ENCODE measurements at places on chromosomes 4 and X.

GRCh38 chrX:10794203-10794630 is 173.8 kb upstream of the MID1 start:
- no peak for DNase-seq

DNA sequence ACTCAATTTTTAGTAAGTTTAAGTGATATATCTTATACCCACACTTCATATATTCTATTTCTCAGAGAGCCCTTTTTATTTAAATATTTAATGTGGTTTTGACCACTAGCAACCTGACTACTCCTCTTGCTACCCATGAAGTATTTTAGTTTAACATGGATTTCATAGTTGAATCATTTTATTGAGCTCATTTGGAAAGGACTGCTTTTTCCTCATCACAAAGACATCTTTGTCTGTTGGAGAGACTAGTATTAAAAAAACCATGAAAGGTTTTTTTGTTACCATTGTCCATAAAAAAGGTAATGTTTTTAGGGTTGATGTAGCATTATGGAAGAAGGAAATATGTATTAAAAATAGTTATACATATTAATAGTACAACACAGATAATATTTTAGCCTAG is 139.5 kb downstream of the RAPGEF2 start:
- no peak for DNase-seq

DNA sequence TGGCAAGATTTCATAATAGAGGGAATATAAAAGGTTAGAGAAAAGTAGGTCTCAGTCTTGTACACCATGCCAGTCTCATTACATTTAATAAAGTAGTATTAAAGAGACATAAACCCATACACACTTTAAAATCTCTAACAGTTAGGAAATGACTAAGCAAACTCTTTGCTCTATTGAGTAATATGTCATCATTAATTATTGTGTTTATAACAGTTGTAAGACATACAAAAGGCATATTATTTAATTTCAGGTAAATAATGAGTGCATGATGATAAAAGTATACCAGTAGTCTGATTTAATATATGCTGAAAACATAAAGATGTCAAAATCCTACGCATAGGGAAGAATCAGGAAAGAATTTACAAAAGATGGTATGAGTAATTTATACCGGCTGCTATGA is 31.0 kb upstream of the FGG start:
- no peak for DNase-seq

- no peak for DNase-seq
Observed at GRCh38 chr4:120630427-120630826, 292.1 kb downstream of the PRDM5 start.

GRCh38 chr4:173547889-173548288 is 17.9 kb upstream of the HAND2 start:
- DNase-seq, result no peak

DNA sequence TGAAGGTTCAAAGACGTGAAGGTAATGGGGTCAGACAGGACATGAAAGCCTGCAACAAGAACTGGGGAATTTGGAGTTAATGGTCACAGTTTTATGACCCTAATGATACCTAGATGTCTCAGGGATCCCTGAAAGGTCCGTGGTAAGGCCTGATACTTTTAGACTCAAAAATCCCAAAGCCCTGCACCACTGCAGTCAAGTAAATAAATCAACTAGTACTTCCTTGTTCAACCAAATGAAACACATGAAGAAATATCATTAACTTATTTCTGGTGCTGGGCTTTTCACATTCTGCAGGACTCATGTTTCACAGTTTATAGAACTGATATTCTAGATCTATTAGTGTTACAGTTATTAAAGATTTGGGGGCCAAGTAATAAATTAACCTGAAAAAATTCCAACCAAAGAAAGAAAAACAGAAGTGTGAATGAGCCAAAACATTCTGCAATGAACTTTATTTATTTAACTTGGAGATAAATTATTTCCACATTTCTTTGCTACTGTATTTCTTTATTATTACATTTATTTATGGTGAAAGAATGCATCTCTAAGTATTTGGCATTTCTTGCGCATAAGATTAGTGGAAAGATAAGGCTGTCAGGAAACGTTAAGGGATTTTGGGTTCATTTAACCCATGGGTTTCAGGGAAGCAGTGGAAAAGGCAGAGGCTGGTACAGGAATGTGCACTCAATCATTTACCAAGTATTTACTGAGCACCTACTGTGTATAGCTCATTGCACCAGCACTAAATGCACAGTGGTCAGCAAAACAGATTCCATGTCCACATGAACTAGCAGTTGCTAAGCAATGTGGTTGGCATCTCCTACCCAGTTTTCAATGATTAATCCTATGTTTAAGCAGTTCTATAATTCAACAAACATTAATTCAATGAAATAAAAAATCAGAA is 8.7 kb downstream of the WDFY3 start:
- no peak for DNase-seq

- no peak for DNase-seq
Observed at GRCh38 chr4:98098764-98099163, 44.5 kb downstream of the STPG2 start.

- DNase-seq, result no peak
Observed at GRCh38 chr4:186445040-186445439, 110.3 kb downstream of the MTNR1A start.

DNA sequence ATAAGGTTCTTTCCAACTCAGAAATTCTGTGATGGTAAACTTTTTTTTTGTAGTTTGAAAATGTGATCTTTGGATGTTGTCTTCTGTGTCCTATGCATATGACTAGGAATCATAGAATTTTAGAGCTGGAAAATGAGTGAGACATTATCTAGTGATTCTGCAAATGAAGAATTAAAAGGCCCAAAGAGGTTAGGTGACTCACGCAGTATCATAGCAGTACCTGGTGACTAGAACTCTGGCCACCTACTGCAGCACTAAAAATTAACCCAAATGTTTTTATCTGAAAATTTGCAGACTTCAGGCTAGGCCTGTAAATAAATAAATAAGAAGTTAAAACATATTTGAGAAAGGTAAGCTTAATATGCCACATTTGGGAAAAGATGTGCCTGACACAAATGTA is 52.8 kb downstream of the NFKB1 start:
- DNase-seq, result no peak

DNA sequence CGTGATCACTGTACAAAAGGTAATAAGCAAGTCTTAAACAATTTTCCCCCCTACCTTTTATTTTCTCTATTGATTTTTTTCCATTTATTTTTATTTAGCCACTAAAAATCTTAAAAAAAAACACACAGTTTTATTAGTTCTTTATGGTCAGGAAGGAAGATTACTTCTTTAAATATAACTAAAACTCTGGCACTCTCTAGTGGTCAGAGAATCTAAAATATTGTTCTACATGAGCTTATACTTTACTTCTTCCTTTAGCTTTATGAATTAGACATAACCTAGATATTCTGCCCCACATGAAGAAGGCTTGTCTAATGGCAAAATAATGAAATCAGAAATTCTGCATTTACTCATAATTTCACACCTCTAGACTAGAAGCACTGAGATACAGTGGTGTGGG is 135.2 kb downstream of the PDE5A start:
- DNase-seq, result no peak

DNA sequence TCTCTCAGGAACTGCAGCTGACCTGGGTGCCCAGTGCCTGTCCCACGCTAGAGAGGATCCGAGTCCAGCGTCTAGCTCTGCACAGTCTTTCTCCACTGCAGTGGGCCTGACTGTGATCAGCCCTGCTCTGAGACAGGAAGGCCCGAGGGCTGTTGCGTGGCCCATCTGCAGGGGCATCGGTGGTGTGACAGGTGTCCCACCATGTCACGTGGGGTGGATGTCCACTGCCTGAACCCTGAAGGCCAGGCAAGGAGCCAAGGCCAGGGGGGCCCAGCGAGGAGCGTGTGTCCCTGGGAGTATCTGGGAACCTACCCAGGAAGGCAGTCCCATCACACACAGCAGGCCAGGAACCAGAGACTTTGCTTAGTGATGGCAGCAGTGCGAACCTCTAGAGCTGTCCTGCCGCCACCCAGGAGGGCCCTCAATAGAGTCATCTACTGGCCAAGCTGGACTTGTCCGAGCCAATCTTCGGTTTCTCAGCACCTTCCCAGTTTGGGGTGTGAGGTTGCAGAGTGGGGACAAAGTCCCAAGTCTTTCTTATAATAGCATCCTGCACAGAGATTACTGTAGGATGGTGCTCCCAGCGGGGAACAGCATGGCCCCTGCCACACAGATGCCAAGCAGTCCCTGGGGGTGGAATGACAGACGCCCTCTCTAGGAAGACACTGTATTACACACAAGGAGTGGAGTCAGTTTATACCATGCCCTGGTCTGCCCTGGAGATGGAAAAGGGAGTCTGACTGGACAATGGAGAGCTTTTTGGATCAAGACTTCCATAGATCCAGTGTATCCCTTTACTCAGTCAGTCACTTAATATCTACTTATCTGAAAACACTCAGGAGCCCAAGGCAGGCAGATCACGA is 38.3 kb downstream of the DCTD start:
- no peak for DNase-seq

GRCh38 chr4:165779950-165780670 is 92.9 kb upstream of the TLL1 start:
- no peak for DNase-seq

DNA sequence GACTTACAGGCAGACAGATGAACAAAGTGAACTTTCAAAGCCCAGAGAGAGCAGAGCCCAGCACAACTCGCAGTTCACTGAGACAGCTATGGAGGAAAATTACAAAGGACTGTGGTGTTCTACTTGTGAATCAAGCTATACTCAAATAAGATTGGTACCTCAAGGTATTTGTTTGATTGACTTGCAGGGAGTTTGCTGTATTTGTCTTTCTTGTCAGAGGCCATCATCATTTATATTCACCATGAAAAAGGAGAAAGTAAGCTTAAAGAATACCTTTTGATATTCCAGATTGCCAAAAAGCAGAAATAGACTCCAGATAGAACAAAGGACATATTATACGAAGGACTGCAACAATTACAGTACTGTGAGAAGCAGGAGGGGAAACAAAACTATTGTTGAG is 1047.9 kb downstream of the RPA4 start:
- DNase-seq, result no peak

- no peak for DNase-seq
Observed at GRCh38 chr4:121738780-121739535, 26.0 kb downstream of the SMIM43 start.

DNA sequence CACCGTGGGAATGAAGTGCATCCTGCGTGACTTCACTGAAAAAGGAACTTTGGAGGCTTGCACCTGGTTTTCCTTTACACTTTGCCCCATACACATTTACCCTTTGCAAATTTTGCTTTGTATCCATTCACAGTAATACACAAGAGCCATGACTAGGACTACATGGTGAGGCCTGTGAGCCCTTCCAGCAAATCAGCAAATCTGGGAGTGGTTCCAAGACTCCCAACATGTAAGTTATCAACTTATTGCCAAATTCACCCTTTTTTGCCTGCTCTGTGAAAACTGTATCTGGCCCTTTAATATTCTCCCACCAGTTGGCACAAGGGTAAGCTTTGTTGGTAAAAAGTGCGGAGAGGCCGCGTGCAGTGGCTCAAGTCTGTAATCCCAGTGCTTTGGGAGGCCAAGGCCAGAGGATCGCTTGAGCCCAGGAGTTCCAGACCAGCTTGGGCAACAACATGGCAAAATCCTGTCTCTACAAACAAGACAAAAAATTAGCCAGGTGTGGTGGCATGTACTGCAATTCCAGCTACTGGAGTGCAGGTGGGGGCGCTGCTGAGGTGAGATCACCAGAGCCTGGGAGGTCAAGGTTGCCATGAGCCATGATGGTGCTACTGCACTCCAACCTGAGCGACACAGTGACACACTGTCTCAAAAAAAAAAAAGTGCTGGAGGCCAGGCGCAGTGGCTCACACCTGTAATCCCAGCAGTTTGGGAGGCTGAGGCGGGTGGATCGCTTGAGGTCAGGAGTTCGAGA is 5.0 kb downstream of the PRMT9 start:
- no peak for DNase-seq

DNA sequence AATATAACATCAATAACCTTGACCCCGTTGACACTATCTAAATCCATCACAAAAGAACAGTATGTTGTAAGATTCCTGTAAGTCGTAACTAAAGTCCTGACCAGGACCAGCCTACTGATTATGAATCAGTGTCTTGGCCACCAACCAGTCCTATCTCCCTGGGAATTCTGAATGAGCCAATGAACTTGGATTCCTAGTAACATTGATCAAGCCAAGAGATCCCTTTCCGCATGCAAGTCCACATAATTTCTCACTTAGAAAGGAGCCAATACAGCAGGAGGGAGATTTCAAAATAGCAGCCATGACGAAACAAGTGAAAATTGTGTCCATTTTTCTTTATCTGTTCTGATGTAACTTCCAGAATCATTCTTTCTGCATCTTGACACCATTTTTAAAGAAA is 9.5 kb downstream of the XPNPEP2 start:
- no peak for DNase-seq

GRCh38 chr4:2765832-2766526 is 9.8 kb upstream of the TNIP2 start:
- no peak for DNase-seq

DNA sequence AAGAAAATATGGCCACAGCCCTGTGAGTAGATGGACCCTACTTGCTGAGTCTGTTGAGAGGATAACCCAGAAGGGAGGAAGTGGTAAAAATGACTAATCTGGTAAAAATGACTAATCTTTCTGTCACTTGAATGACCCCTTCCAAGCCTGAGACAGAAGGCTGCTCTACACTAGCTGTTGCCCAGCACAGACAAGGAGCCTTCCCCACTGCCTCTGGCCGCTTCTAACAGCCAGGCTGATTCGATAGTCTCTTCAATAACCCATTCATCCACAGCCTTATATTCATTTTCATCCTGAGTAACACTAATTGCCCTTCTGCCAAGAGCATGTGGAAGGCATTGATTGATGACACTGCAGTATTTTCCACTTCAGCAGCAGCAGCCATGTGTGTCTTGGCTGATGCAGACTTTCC is 18.4 kb downstream of the MAGEB17 start:
- peak; percentile 26 for DNase-seq

GRCh38 chrX:107448998-107449835 is at the start of gene FRMPD3:
Gene FRMPD3 (plus strand): TSS chrX:107449652. CDS start chrX:107526589, 76,937 bp downstream.
- peak; percentile 23 for DNase-seq

GRCh38 chrX:307261-308111 is 11.1 kb downstream of the GTPBP6 start:
- no peak for DNase-seq

DNA sequence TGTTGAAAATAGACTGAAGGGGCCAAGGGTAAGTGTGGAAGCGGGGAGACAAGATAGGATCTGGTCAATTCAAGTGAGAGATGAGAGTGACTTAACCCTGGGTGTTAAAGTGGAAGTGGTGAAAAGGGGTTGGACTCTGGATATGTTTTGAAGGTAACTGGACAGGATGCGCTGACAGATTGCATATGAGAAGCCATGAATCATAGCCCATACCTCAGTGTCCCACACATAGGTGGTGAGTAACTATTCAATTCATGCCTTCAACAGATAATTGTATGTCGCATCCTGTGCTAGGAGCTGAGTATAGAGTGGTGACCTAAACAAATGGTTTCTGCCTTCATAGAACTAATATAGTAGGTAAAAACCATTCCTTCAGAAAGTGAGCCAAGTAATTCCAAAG is 76.7 kb downstream of the KLHL34 start:
- DNase-seq, result no peak

DNA sequence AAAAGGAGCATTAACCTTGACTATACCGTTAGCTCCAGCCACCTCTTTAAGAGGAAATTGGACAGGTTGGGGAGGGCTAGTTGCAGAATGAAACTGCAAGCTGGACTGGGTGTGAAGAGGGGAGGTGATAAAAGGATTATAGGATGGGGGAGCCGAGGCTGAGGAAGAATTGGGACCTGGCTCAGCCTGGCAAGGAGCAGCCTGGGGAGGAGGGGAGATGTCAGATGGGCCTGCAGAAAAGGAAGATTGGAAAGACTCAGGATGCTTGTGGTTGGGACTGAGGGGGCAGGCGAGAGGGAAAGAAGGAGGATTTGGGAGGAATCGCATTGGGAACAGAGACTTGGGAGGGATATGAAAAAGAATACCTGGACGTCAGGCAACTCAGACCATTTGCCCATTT is 351.7 kb downstream of the PPP3CA start:
- no peak for DNase-seq

Measured in NCI-H1436 (cell line).